ENCODE measurements at places on chromosomes 2 and 18.

DNA sequence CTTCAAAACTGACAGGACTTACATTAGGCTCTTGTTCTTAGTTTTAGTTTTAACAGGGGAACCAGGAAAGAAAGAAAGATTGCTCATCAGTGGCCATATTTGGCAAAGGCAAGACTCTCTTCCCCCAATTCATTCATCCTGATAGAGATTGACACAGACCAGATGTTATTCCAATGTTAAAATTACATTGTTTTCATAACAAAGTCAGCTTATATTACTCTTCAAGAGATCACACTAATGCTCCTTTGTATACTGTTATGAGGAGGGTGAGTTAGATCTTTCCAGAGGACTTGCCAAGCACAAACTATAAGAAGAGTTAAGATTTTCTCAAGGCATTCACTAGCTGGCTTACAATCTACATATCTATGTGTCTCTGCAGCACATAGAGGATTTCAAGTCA is 252.1 kb downstream of the SLC8A1 start:
- no peak for DNase-seq

- DNase-seq = no peak
Observed at GRCh38 chr2:85502720-85503119, 36.2 kb upstream of the MAT2A start.

DNA sequence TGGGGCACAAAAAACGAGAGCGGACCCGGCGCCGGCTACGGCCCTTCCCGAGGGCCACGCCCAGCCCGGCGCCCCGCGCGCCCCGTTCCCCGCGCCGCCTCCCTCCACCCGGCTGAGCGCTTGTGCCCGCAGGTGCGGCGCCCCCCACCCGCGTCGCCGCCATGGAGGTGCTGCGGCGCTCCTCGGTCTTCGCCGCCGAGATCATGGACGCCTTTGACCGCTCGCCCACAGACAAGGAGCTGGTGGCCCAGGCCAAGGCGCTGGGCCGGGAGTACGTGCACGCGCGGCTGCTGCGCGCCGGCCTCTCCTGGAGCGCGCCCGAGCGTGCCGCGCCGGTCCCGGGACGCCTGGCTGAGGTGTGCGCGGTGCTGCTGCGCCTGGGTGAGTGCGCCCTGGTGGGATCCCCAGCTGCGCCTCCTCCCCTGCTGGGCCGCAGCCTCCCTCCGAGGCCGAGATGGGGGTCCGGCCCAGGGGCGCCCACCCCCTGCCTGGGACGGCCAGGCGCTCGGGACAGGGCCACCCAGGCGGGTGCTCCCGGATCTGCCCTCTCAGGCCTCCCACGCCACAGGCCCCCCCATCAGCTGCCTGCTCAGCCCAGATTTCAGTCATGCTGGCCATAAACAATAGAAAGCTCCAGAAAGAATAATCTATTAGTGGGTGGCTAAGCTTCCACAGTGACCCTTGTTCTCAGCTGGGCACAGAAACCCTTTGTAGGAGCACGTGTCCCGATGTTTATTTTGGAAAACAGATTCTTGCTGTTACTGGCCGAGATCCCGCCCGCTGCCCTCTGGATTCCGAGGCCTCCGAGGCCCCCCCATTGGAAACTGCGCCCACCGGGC is 997 bp downstream of the BOK start:
- DNase-seq = no peak

GRCh38 chr2:159608723-159609308 is 7.5 kb downstream of the BAZ2B start:
- no peak for DNase-seq

DNA sequence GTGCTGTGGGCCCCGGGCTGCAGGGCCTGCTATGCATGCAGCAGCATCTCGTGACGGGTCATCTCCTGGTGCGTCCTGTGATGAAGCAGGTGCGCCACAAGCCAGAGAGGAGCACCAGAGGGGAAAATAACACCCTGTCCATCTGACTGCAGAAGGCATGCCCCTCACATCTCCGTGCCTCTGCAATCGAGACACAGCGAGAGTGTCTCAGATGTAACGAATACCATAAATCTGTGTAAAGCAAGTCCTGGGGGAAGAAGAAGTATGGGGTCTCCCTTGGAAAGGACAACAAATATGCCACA is 137.5 kb downstream of the PTGR3 start:
- DNase-seq = no peak

DNA sequence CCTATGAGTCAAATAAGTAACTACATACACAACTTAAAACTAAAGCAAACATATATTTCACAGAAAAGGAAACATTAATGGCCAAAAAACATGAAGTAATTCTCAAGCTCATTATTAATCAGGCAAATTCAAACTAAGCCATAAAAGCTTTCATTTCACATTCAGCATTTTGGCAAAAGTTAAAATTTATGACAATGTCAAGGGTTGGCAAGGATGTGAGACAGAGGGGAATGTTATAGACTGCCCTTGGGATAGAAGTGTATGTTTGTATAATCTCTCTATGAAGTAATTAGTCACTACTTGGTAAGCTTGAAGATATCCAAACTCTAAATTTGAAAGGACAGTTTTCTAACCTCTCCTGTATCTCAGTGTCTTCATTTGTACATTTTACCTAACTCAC is 539.4 kb downstream of the RIT2 start:
- DNase-seq = no peak

DNA sequence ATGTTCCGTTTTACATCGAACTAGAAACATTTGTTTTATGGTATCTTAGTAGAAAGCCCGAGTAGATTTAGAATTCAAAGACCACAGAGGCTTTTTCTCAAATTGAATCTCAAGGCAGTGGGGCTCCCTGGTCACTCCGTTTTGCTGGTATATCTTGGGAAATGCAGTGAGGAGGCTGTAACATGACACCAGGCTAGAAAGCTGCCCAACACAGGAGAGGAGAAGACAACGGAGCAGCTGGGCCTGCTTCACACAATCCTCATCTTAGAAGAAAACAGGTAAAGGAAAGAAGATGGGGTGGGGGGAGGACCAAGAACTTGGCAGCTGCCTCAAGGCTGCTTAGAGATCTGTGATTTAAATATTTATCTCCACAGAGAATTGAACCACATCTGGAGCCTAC is 38.3 kb upstream of the EPB41L3 start:
- DNase-seq = no peak

DNA sequence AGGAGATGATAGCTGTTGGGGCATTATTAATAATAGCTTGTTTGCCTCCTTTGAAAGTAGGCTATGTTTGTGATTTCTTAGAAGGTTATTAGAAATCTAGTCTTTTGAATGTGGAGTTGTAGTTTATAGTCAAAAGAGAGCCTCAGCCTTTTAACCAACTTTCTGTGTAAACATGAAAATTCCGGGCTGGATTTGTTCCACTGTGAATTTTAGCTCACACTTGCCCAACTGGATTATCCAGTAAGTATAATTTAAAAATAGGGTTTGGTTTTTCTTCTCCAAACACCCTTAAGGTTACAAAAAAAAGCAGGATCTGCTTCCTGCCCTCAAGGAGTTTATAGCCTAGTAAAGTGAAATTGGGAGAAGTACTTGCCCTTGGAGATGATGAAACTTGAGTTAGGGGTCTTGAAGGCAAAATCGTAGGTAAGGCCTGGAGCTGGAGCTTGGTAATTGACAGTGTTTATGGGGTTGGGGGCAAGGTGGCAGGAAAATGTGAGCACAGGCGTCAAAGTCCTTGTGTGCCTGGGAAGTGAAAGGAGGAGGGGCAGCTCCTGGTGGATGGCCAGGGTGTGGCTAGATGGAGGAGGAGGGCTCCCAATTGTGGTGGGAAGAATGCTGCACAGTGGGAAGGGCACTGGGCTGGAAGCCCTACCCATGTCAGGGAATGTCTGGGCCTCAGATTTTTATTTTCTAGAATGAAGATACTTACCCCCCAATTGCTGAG is 21.3 kb downstream of the ITGA6 start:
- no peak for DNase-seq

GRCh38 chr18:9860682-9861081 is 25.1 kb upstream of the TXNDC2 start:
- no peak for DNase-seq

DNA sequence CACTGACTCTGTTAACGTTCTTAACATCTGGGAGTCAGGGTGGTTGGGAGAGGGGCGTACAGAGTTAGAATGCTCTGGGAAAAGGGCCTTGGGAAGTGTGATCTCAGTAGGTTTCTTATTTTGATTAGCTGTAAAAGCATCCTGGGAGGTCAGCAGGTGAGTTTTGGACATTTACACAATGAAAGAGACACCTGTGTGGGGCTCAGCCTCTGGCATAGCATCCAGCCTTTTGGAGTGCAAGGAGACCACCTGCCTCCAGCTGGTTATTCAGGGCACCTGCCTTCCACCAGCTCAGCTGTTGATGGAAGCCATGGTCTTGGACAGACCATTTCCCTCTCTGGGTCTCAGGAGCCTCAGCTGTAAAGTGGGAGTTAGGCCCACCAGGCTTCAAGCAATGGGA is 49.7 kb downstream of the ACAA2 start:
- no peak for DNase-seq

GRCh38 chr2:218465987-218466633 is 47.2 kb downstream of the VIL1 start:
- DNase-seq = no peak

GRCh38 chr2:102033031-102033749 is 41.4 kb downstream of the IL1R2 start:
- no peak for DNase-seq

GRCh38 chr18:57797209-57797651 is 5.9 kb downstream of the ATP8B1 start:
- DNase-seq = no peak

GRCh38 chr2:30441023-30441422 is 6.0 kb upstream of the LCLAT1 start:
- no peak for DNase-seq

DNA sequence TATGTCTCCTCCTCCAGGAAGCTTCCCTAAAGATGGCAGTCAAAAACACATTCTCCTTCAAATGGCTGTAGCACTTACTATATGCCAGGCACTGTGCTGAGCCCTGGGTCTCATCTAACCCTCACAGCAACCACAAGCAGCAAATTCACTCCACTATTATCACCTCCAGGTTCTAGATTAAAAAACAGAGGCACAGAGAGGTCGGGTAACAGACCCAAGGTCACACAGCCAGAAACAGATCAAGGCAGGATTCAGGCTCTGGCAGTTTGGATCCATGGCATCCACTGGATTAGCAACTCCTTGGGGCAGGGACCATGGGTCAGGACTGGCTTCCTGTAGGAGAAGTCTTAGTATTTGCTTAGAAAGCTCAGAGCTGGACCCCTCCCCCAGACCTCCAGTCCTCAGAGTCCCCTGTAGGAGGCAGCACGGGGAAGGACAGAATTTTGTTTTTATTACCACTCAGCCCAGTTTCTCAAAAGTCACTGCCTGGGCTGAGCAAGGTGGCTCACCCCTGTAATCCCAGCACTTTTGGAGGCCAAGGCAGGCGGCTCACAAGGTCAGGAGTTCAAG is 34.4 kb downstream of the ZFP36L2 start:
- no peak for DNase-seq

GRCh38 chr2:8332646-8333045 is 349.2 kb upstream of the ID2 start:
- DNase-seq = no peak

GRCh38 chr2:239854596-239854995 is 170.5 kb downstream of the NDUFA10 start:
- DNase-seq = no peak

DNA sequence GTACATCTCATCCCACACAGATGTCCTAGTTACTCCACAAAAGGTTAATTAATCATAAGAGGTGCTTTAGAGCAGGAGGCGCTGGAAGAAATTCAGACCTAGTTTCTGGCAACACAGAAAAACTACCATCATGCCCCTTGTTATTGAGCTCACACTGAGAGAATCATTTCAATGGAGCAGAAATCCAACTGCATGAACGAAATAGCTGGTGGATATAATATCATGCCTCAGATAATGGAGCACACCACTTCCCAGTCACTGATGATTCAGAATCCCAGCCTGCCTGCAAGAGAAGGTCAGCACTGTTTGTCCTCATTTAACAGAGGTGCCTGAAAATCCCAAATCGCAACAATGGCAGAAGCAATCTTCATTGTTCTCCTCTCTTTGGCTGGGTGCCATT is 125.8 kb upstream of the CREB1 start:
- no peak for DNase-seq

DNA sequence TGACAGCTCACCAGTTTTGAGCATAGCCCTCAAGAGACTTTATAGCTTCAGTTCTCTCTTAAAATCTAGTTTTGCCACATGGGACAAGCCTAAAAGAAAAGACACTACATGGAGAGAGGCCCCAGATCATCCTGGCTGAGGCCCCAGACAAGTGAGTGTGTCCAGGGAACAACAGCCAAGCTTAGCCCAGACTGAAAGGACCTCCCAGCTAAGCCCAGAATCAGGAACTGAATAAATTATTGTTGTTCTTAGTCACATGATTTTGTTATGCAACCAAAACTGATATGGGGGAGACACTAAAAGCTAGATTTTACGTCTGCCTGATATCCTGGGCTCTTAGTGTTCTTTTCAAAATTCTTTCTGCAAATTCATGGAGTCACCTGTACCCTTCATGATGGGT is 29.3 kb upstream of the LBH start:
- no peak for DNase-seq

DNA sequence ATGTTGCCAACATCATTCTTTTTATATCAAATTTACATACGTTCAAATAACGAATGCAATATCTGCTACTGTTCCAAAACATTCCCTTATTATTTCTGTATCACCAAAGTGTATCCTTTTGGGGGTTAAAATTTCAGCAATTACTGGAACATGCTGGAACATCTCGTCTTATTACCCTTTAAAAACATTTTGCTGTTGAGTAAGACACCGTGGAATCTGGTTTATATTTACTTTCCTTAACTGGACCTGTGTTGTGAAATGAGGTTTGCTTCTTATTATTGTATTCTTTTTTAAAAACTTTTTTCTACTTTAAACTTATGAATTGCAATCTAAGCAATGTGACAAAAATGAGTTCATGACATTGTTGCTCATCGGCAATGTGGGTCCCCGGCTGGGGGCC is 87.4 kb upstream of the PTPRM start:
- DNase-seq = no peak

GRCh38 chr18:56563568-56563967 is 74.8 kb downstream of the TXNL1 start:
- no peak for DNase-seq

DNA sequence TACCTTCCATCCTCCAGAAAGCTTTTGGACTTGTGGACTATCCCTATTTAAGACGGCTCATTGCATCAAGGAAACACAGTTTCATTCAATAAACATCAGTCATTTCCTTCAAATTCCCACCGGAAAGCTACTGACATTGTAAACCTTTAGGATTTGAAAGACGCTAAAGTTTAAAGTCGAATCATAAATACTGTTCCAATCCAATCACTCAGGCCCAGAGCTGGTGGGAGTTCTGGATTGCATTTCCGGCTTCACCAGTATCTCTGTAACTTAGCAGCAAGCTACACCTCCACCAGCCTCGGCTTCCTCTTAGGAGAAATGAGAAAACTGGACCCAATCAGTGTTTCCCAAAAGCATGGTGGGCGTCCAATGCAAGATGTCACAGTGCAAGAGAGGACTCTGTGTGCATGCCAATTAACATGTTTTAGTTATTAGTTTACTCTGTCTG is 1.6 kb downstream of the WDFY1 start:
- DNase-seq = no peak

GRCh38 chr2:120434492-120435308 is 88.8 kb downstream of the INHBB start:
- DNase-seq = no peak
